ENCODE measurements at places on chromosomes 6 and 20. TPM values are rescaled to one million over a fixed set of nuclear protein-coding genes. Genes with fewer than 3 reads are reported as not detected.

Gene NHLRC1
- total RNA-seq: 3.6 TPM

- no peak for DNase-seq
These were observed 32.3 kb downstream of the PDRG1 start for GRCh38 chr20:31919410-31920155.

Gene RRP36
- total RNA-seq: 40.0 TPM

DNA sequence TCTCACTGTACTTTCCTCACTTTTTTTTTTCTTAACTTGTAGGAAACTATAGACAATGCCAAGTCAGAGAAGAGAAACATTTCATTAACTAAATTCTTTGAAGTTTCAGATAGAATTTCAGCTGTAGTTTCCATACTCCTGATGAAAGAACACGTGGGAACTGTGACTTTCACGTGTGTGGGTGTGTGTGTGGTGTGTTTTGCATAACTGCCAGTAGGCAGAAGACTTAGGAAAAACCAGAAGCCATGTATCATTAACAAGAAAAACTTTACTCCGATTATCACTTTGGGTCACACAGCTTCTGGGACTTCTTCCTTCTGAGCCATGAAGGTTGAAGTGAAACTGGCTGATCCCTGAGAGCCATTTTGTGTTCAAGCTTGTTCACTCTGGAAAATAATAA, 483.3 kb downstream of the TFAP2B start:
- DNase-seq: no peak

- no peak for DNase-seq
These were observed 51.9 kb downstream of the UNC5CL start for GRCh38 chr6:40986921-40987819.

DNA sequence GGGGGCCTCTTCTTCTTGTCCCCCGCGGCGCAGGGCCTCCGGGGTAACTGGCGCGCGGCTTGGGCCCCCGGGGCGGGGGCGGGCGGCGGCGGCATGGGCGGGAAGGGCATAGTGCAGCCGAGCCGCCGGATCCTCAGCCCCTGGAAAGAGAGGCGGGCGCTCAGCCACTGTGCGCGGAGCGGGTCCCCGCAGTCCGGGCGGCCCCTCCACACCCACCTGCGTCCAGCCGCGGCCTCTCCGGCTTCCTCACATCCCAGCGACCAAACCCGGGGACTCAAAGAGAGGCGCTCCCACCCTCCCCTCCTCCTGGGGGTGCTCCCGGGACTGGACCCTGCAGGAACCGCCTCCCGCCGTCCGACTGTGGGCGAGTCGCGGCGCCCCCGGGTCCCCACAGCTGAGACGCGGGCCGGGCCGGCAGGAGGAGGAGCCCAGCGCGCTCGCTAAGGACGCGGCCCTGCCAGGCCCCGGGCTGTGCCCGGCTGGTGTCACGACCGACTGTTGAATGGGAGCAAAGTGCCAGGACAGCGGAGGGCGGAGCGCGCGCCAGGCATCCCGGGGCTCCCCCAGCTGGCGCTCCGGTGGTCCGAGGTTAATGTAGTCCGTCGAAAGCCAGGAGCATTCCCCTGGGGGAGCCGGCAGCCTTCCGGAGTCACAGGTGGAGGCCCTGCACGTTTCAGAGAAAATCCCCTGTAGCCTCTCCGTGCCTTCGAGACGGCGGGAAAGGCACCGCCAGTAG, at the start of gene PRR18:
TSS of gene PRR18 (minus strand) at position 360 of the 736 bp plus-strand sequence. CDS start at position 110, 250 bp downstream.
- DNase-seq: no peak

DNA sequence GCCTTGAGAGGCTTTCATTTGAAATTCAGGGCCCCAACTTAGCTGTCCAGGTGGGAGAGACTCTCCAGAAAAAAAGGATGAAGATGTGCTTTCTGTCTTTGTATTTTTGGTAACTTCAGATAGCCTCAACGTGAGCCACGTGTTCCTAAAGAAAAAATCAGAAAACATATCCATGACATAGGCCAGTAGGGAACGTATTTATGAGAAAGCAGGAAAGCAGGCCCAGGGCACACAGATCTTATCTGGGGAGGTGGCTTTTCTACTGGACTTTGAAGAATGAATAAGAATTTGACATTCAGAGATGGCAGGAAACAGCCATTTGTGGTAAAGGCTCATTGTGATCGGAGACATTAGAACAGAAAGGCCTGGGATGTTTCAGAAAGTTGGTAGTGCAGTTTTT, 21.2 kb upstream of the EXOC2 start:
- DNase-seq: no peak

DNA sequence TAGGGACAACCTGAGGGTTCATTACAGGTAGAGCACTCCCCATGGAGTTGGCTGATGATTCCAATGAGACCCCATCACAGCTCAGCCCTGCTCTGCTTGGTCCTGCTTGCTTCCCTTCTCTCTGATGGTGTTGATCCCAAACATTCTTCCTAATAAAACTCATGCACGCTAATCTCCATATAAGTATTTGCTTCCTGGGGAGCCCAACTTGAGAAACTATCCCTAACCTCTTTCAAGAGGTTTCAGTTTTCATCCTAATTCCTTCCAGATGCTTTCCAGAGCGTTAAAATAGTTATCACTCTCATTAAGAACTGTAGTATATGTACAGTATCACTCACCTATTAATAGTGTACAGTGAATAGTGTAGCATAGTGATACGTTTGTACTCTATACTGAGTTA, 68.1 kb downstream of the EPHA7 start:
- no peak for DNase-seq

Gene SCAF8
- total RNA-seq: 36.4 TPM

DNA sequence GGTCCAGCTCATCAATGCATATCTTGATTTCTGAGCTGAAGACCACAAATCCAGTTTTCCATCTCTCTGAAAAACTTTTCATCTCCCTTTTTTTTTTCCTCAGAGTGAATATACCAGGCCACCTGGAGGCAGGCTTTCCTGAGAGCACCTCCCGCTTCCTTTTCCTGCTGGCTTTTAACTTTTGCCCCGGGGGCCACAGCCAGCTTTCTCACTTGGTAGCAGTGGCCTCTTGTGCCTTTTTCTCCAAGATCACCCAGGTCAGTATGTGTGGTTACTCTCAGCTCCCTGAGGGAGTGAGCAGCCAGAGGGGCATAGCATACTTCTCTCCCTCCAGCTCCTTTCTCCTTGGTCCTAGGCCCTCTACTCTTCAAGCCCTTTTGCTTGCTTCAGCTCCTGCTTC, at the start of gene BTN1A1:
TSS of gene BTN1A1 (plus strand) at position 202 of the 400 bp plus-strand sequence. CDS start 984 bp downstream, outside the sequence.
- DNase-seq: no peak

DNA sequence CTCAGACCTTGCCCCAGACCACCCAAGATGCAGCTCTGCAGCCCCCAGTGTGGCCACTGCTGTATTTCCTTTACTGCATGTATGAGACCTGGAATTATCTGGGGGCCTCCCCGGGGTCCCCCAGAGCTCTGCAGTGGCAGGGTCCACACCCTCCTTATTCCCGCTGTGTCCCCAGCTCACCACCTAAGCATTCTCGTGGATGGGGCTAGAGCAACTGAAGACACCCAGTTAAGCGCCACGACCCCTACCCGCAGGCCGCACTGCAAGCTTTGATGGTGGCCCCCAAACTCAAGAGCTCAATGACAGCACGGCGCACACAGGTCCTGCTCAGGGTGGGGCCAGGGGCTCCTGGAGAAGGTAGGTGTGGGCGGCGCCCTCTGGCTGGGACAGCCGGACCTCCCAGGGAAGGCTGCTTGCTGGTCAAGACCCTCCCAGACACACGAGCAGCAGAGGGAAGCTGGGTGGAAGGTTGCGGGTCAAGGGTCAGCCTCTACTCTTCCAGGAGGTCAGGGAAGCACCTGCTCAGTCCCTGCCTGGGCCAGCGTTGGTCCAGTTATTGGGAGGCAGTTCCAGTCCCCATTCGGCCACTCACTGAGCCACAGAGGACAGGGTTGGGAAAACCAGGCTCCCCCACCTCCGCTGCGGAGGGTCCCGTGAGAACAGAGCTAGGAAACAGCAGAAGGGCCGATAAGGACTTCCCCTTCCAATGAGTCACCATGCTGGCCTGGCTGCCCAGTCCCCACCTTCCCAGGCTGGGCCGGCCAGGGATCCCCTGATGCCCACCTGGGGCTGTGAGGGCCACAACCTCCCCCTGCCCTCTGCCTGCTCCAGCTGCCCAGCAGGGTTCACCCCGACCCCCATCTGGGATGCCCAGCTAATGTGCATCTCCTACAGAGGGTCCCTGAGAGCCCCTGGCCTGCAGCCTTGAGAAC, 2.9 kb downstream of the LAMA5 start:
- no peak for DNase-seq

DNA sequence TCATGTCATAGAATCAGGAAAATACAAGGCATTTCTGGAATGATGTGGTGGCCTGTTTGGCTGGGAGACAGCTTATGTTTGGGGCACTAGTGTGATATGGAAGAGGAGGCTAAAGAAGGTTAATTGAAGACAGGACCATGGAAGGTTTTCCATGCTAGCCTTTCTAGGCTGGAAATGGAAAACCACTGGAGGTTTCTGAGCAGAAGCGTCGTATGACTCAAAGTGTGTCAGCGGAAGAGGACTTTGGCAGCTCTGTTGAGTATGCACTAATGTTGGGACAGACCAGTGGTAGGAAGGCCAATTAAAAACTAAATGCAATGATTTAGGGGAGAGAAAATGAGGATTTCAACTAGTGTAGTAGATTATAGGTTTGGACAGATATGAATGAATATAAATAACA, 413.1 kb downstream of the PLCB1 start:
- no peak for DNase-seq

DNA sequence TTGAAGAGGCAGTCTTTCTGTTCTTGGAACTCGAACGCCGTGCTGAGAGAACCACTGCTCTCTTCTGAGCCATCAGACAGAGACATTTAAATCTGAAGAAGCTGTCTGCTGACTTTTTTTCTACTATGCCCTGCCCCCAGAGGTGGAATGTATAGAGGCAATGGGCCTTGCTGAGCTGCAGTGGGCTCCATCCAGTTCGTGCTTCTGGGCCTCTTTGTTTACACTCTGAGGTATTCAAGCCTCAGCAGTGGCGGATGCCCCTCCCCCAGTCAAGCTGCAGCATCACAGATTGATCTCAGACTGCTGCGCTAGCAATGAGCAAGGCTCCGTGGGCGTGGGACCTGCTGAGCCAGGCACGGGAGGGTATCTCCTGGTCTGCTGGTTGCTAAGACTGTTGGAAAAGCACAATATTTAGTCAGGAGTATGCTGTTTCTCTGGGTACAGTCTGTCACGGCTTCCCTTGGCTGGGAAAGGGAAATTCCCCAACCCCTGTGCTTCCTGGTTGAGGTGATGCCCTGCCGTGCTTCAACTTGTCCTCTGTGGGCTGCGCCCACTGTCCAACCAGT, 526.8 kb downstream of the CD109 start:
- DNase-seq: no peak

Gene VGLL2
- total RNA-seq: not detected

DNA sequence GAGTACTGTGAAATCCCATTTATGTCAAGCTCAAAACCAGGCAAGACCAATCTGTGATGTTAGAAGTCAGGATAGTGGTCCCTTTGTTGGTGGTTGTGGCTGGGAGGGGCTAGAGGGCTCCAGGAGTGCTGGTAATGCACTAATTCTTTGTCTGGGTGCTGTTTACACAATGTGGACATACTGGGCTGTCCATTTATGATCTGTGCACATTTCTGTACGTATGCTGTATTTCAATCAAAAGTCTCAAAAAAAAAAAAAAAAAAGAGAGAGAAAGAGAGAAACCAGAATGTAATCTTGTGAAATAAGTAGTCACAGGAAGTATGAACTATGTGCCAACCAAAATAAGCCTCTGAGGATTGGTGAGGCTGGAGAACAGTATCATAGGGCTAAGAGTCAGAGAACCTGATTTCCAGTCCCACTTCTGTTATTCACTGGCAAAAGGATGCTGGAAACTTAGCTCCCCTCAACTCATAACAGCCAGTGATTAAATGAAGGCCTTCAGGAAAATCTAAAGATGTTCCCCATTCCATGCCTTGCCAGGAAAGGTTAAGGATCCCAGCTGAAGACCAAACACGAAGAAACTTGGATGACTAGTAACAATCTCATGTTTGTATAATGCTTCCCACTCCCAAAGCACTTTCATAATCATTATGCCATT, 19.6 kb upstream of the TRAM2 start:
- no peak for DNase-seq

Gene TP53INP2
- total RNA-seq: 65.9 TPM

GRCh38 chr6:33769248-33769821, 19.6 kb downstream of the LEMD2 start:
- no peak for DNase-seq

- no peak for DNase-seq
These were observed 33.2 kb upstream of the OCSTAMP start for GRCh38 chr20:46583411-46584214.

Gene PFDN6
- 40.2 TPM for total RNA-seq

DNA sequence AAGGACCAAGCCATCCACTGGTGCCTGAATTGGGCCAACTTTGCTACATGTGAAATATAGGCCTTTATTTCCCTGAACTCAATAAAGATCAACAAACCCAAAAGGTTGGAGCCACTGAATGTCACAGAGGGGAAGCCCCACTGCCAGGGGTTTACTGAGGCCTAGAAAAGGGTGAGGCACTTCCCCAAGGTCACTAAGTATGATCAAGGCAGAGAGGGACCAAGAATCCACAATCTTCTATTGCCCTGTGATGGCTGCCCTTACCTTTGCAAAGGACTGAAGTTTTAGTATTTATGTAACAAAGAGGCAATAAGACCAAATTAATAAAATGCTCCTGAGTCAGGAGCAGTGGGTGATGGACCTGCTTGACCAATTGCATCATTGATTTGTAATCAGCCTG, 18.0 kb downstream of the TREM1 start:
- DNase-seq: no peak

GRCh38 chr6:170129691-170130171, 161.1 kb downstream of the DLL1 start:
- peak; percentile 38 for DNase-seq

GRCh38 chr6:82372656-82373055, 9.0 kb downstream of the TPBG start:
- no peak for DNase-seq

DNA sequence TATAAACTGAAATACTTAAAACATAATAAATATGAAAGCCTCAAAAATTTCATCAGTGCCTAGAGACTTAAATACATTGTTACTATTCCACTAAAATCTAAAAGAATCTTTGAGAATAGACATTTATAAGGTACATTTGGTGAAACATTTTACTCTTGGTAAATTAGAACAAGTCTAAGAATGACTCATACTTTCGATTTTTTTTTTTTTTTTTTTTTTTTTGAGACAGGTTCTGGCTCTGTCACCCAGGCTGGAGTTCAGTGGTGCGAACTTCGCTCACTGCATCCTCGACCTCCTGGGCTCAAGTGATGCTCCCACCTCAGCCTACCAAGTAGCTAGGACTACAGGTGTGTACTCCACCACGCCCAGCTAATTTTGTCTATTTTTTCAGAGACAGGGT, 6.4 kb downstream of the FUCA2 start:
- no peak for DNase-seq

DNA sequence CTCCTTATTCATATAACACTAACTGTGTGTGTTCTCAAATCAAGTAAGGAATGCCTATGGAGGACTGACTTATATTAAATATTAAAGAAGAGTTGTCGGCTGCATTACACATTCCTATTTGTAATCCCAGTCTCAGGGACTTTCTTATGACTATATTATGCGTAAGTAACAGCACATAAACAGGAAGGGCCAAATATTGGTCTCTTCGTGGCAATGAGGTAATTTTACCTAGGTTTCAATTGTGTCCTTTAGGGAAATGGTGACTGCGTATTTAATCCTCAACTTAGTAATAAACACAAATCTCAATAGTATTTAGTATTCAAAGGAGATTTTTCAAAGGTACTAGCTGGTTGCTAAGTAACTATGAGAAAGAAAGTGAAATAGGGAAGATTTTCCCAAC, 22.8 kb upstream of the EPM2A start:
- no peak for DNase-seq

Gene GPR6
- total RNA-seq: not detected

- no peak for DNase-seq
These were observed 78.5 kb upstream of the FRMD1 start for GRCh38 chr6:168157272-168158212.
